ENCODE measurements at places on chromosomes 2 and 18.

DNA sequence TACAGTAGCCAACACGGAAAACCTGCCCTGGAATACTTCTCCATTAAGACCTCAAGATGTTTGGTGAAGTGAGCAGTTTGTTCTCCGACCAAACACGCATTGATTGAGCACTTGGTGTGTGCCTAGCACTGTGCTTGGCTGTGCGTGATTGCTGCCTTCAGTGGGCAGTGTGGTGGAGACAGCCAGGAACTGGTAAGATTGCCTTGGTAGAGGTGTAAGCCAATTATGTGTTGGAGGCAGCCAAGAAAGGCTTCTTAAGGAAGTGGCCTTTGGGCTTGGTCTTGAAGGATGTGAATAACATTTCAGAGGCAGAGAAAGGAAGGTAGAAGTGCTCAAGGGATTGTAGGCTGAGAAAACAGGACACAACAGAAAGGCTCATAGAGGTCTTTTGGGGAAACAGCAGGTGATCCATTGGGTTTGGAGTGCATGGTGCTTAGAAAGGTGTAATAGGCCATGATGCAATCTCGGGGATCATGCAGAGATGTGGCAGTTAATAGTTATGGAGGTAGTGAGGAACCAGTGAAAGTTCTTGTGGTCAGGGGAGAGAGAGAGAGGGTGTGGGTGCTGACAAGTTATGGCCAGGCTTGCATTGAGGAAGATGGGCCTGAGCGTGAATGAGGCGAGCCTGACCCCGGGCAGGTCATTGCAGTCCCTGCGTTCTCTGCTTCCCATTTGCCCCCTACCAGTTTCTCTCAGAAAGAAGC, 6.3 kb downstream of the B3GNT2 start:
- no peak for DNase-seq

DNA sequence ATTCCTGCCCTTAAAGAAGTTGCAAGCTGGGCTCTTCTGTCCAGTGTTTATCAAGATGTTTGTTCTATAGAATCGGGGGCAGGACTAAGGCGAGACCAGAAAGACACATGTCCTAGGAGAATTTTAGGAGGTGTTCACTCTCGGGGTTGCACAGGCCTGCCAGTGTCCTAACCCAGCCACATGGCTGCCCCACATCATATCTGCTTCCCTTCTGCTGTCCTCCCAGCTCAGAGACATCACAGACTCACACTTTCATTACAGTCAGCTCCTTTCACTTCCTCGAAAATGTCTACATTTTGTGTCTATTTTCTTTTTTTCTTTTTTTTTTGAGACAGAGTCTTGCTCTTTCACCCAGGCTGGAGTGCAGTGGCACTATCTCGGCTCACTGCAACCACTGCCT, 10.7 kb upstream of the MRO start:
- DNase-seq = no peak

DNA sequence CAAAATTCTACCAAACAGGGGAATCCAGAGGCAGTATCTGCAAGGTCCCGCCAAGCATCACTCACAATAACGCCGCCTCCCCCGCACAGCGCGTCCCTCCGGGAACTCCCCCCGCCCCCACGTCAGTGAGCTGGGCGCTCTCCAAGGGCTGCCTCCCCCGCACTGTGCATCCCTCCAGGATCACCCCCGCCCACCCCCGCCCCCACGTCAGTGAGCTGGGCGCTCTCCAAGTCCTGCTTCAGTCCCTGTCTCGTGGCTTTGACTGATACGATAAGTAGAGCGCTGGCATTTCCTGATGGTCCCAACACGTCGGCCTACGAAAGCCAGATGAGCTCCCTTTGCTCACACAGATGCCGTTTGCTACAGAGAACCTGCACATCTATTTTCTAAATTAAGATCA, 130.7 kb upstream of the TPO start:
- DNase-seq = no peak

DNA sequence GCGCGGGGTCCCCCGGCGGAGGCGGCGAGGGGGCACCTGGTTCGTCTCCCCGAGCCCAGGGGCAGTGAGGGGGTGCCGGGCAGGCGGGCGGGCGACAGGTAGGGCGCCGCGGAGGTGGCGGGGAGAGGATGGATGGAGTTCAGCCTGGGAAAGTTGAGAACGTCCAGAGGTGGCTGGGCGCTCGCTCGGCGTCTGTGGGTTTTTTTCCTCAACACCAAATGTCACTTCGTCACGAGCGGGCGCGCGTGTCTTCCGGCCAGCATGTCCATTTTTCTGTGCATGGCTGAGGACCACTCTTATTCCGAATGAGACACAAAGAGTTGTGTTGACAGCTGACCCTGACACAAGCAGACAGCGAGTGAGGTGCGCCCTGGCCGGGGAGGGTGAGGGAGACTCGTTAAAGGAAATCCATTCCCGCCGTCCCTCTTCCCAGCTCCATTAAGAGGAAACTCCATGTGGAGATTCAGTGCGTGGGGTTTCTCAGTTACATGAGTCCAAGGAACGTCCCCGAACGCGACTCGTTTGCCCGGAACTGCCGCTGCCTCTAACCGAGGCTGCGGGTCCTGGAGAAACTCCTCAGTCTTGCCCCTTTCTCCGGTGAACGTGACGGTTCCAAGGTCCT, 859 bp downstream of the GREB1L start:
- DNase-seq = no peak

- no peak for DNase-seq
These were observed 13.9 kb upstream of the RAB31 start for GRCh38 chr18:9694174-9694573.

GRCh38 chr2:219163156-219163555, 2.5 kb upstream of the NHEJ1 start:
- DNase-seq = no peak

GRCh38 chr2:145116056-145116455, 596.1 kb upstream of the ZEB2 start:
- DNase-seq = no peak

- no peak for DNase-seq
These were observed 96.4 kb downstream of the LOXHD1 start for GRCh38 chr18:46560671-46561045.

GRCh38 chr18:6759579-6759978, 30.1 kb downstream of the ARHGAP28 start:
- DNase-seq = no peak

- DNase-seq = no peak
These were observed 678 bp downstream of the PIAS2 start for GRCh38 chr18:46916551-46917107.

- DNase-seq = no peak
These were observed 14.2 kb upstream of the POLI start for GRCh38 chr18:54255141-54255540.

DNA sequence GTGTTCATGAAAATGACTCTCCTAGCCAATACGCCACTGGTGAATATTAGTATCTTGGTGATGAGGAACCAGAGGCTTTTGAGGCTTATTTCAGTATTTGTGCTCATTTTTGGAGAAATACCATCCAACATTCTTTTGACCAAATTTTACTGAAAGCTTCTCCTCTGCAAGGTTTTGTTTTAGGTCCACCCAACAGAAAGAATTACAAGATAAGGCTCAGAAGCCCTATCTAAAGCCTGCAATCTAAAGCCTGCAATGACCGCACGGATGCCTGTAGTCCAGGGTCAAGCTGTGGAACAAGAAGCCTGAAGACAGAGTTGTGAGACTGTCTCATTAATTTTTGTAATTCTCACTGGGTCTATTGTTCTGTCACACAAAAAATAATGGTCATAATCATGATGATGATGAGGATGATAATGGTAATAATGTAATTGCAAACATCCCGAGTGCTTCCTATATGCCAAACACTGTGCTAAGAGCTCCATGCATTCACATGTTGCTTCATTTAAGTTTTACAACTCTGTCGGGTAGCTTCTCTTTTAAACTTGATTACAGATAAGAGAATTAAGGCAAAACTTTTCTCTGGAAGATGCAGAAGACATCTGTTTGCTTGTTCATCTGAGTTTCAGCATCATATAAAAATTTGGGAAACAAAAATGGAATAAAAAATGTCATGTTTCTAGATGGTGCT, 33.2 kb upstream of the NCOA1 start:
- no peak for DNase-seq

DNA sequence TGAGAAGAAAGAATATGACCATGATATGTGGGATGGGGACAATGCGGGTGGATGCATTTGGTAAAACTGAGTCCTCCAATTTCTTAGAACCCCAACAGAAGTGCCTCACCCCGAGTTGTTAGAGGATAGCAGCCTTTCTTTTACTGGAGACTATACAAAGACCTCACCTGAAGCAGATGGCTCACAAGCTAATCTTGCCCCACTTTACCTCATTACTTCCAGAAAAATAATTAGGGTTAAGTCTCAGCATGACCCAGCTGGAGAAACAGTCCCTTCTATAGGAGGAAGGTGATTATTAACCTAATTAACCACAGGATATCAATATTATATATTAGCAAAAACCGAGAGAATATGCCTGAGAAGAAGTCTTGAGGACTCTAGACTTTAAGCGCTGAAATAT, 128.4 kb downstream of the PDE1A start:
- no peak for DNase-seq

- DNase-seq = no peak
These were observed 413.6 kb upstream of the MEIS1 start for GRCh38 chr2:66021296-66021695.

DNA sequence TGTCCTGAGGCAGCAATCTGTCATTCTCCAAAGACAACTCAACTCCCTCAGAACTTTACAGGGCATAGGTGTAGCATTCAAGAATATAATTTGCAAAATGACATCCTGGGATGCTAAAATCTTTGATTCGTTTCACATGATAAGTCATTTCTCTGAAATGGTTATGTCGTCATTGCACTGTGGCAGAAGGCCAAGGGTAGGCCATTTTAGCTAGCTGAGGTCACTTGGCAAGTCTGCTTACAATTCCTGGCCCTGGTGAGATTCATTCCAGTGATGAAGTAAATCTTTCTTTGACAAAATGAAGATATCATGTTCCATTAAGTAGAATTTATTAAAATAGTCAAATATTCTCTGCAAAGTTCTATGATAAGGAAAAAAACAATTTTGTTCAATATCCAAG, 1410.3 kb upstream of the LRRTM1 start:
- no peak for DNase-seq

- DNase-seq = no peak
These were observed 83.3 kb upstream of the EPB41L5 start for GRCh38 chr2:119929537-119929936.

DNA sequence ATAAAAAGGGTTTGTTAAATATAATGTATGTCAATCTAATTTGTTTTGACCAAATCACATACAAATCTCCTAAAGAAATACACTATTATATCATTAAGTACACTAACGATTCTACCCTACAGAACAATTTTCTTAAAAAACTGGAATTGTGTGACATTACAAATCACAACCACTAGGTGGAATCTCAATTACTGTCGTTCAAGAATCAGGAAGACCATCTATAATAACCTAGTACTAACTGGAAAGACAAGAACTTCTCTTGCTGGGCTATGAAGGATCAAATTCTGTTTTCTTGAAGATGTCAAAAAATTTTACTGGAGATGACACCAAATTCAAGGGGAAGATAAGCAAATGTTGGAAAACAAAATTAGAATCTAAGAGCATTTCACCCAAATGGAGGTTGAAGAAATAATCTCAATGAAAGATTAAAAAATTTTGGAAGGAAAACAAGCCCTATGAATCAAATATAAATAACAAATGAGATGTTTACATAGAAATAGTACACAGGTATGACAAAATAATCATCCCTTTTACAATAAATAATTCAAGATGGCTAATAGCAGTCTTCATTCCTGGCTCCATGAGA, 110.9 kb downstream of the STK39 start:
- DNase-seq = no peak

DNA sequence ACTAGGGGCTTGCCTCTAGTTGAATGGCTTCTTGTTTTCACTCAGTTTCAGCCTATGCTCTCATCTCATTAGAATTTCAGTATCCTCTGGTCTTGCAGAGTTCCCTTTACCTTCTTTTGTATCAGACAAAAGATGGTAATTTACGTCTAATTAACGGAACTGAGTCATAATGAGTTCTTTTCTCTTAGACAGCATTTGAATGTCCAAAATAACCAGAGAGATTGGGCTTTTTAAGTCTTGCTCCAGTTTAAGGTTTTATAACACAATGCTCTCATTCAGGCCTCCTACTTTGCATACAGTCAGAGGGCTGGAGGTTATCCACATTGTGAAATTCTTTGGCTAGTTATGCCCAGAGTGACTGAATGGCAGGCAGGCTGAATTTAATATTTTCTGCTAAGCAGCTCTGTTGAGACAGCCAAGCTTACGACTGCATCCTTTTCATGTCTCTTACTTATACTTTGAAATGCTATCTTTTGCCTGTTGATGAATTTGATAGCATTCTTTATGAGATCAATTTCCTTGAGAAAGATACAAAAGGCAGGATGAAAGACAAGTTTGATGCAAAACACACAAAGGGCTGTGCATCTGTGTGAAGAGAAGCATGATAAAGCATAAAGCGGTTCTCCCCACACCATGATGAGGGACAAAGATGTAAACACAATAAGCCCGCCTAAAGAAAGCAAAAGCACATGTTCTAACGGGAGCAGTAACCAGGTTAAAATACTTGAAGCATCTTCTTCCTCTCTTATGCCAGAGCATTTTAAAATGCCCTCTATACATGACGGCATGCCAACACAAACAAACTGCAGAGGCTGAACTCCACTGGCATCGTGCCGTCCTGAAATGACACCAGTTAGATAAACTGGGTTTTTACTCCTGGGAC, 90.0 kb downstream of the CDH2 start:
- DNase-seq = no peak

DNA sequence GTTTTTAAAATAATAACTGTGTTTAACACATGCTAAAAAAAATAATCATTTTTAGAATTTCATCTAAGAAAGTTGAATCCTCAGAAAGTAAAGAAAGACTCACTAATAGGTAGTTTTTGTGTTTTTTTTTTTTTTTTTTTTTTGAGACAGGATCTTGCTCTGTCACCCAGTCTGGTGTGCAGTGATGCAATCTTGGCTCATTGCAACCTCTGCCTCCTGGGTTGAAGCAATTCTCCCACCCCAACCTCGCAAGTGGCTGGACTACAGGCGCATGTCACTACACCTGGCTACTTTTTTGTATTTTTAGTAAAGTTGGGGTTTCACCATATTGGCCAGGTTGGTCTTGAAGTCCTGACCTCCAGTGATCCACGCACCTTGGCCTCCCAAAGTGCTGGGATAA, 7.1 kb downstream of the CKAP2L start:
- DNase-seq = no peak

Data from activated naive CD4-positive, alpha-beta T cell treated with Interleukin-2 at 50 U/mL for 16 hours (primary cell).